Stomach (tissue), 19 donors: ENCODE measurements at places on chromosomes 5 and 9. TPM values are rescaled to one million over a fixed set of nuclear protein-coding genes. Genes with fewer than 3 reads are reported as not detected.
A peak's percentile ranks its signal among the peaks of the same experiment; 100 is the strongest.

FGFR4 gene
- 4.1 TPM for total RNA-seq

DNA sequence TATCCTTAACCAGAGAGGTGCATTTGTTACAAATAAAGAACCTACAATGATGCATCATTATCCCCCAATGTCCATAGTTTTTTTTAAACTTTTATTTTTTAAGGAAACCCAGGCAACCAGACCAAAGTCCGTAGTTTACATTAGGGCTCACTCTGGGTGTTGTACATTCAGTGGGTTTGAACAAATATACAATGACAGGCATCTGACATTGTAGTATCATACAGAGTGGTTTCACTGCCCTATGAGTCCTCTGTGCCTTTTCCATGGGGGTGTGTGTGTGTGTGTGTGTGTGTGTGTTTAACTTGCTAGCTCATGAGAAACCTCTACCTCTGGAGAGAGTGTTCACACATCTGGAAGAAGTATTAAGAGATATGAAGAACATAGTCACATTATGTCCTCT, 141.5 kb downstream of the KDM4C start:
- DNase-seq = no peak

GRCh38 chr5:154485850-154486426, 7.9 kb upstream of the HAND1 start:
- no peak for DNase-seq

DNA sequence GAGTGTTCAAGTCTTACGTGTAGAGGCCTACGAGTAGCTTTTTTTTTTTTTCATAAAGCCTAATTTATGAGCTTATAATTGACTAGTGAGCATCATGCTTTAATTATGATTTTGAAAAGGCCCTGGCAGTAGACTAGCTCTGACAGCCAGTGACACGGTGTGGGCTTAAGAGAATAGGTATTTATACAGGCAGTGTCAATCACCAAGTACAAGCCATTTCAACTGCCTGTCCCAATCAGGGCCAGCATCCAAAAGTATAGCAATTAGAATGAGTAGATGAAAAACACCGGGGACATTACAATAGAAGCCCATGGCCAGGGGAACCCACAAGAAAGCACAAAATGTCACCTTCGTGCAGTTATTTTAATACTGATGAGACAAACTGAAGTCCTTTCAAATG, 552.8 kb downstream of the CAAP1 start:
- no peak for DNase-seq

MYMK gene
- total RNA-seq = not detected

DNA sequence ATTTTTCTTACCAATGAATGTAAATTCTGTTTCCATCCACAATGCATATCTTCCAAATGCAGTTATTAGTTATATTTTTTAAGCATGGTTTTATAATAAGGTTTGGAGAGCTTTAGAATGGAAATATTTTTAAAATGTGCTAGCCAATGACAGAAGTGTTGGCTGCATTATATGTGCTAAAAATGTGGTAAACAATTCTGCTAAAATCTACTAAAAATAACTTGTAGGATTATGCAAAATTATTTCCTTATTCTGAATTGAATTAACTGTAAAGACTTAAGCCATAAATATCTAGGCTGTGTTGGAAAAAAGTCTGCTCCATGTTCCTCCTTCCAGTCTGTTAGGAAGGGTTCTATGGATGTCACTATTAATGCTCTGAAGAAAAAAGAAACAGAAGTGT, 503.3 kb downstream of the PRR16 start:
- DNase-seq = no peak

PIP5KL1 gene
- total RNA-seq = 27.0 TPM

ACTBL2 gene
- total RNA-seq = not detected

GRCh38 chr5:6757414-6757969, 44.3 kb downstream of the TENT4A start:
- no peak for DNase-seq

DNA sequence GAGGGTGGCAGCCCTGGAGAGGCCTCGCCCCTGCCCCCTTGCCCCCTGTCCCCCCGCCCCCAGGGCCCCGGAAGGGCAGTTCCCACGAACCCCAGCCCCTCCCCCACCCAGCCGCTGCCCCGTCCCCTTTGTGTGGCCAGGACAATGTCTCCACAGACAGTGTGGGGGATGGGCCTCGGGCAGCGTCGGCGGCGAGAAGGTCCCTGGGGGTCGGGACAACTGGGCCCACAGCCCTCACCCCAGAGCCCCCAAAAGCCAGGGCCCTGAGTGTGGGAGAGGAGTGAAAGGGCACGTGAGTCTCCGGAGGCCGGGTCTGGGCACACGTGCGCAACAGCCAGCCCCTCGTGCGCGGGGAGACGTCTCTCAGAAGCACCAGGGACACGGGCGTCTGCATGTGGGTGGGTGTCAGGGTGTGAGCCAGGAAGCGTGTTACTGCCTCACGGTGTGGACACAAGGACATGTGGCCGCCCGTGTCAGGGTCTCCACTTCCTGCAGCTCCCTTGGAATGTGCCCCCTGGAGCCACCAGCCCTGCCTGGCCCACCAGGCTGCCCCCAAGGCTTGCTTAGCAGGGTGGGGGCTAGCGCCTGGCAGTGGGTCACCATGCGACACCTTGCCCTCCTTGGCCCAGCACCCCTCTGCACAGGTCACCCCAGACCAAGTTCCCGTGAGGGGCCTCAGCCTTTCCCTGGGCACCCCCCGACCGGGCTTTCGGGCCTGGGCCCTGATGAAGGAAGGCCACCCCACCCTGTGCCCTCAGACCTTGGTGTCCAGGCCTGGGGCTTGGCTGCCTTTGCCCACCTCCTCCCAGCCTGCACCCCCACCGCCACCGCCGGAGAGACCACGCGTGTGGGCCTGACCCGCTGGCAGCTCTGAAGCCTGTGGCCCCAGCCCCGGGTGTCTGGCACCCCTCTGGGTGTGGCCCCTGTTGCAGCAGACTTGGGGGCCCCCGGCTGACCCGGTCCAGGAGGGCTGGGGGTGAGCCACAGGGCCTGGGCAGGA, 12.8 kb upstream of the NRARP start:
- no peak for DNase-seq

DNA sequence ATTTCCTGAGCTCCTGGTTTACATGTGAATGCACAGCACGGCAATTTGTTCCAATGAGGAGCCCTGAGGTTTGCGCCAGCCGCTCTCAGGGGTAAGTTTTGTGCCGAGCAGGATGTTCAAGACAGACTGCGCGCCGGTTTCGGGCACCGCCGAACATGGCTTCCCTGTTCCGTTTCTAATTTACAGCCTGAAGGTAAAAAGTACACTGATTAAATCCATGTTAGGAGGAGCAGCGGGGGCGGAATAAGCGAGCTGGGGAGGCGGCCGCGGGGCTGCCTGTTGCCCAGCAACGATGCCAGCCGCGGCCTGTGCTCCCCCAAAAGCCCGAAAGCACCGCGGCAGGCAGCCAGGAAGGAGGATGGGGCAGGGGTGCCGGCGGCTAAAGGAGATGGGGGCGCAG, 6.4 kb downstream of the SOWAHA start:
- peak; percentile 51 for DNase-seq

NCS1 gene
- total RNA-seq = 16.7 TPM

GRCh38 chr9:102355982-102356381, 617.5 kb upstream of the GRIN3A start:
- DNase-seq = no peak

- no peak for DNase-seq
Observed at GRCh38 chr5:171250738-171251137, 58.3 kb upstream of the TLX3 start.

GRCh38 chr9:95626885-95627558, 110.3 kb upstream of the PTCH1 start:
- DNase-seq = no peak

DNA sequence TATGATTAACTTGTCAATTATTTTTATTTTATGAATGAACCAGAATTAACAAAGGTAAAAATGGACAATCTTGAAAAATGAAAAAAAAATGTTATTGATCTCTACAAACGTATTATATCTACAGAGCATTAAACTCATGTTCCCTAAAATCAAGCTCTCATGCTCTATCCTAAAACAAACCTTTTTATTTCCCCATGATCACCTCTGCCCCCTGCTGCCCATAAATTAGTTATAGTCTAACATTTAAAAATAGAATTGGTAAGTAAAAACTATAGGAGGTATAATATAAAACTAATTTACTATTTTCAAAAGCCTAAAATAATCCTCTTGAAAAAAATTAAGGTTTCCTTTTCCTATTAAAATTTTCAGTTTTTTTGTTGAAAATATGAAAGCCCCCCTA, 168.0 kb upstream of the POU5F2 start:
- no peak for DNase-seq

- DNase-seq = no peak
Observed at GRCh38 chr5:103473725-103474124, 88.9 kb downstream of the NUDT12 start.

DNA sequence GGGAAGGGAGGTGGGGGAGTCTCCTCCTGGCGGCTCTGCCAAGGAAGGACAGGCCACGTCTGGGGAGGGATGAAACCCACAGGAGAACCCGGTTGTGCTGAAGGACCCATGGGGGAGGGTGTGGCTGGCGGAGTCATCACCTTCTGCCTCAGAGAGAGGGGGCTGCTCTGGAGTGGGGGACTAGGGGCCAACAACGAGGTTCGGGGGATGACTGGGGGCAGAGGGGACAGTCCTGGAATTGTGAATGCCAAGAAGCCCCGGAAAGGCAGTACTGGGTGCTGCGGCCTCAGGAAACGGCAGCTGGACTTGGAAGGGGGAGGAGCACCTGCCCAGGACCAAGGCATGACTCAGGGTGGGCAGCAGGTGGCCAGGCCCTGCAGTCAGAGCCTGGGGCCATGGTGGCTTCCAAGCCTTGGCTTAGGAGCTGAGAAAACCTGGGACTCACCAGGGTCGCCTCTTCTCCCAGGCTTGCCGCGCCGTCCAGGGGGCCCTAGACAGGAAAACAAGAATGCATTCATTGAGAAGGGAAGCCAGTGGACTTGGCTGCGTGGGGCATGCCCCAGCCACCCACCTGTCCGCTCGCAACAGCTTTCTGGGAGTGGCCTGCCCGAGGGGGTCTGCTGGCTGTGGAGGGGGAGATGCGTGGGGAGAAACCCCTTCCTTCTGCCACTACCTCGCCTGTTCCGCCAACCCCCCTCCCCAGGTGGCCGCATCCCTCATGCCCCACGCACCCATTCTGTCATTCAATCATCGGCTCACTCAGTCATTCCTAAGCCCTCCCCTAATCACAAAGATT, 74.0 kb upstream of the PHYKPL start:
- no peak for DNase-seq

CAMK4 gene
- 0.58 TPM for total RNA-seq

TLX3 gene
- total RNA-seq = not detected

DNA sequence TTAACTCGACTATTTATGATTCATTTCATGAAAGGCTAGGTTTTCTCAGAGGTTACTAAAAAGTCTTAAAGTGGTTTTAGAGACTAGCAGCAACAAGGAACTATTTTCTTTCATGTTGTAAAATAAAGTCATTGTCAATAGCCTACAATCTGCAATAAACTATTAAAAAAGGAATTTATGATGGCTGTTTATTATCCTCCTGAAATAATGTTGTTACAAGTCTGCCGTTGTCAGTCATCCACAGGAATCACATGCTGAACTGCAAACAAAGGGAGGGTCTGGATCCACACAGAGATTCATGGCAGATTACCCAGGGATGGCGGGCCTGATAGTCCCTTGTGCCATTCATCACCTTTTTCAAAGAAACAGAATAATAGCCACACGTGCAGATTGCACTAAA, 49.2 kb downstream of the TMEM174 start:
- DNase-seq = no peak

DNA sequence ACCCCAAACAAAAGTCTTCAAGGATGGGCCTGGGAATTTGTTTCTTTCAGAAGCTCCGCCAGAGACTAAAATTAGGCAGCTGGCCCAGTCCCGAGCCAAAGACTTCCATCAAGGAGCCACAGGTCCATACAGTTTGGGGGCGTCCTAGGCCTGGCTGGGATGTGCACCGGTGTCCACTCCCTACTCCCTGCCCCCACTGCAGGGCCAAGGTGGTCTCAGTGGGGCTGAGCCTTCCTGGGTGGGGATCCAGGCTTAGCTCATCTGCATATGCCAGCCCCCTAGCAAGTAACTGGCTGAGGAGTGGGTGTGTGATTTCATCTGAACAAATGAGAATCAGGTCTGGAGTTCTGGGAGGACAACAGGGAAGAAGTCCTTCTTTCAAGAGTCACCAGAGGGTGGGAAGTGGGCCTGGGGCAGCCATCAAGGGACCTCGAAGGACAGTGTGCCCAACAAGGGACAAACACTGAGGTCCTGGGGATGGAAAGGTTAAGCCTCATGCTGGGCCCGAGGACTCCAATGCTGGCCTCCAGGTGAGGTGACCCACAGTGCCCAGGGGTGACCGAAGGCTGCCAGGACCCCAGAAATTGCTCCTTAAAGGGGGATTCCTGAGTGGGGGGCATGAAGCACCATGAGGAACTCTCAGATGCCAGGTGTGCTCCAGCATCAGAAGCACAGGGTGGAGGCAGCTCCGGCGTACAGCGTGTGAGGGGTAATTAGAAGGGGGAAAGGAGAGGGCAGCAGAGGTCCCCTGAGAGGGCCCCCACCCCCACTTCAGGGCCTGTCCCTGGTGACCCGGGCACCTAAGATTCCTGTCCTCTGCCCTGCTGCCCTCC, 91.3 kb downstream of the ZNF354C start:
- DNase-seq = no peak

CHSY3 gene
- total RNA-seq = 6.1 TPM

DNA sequence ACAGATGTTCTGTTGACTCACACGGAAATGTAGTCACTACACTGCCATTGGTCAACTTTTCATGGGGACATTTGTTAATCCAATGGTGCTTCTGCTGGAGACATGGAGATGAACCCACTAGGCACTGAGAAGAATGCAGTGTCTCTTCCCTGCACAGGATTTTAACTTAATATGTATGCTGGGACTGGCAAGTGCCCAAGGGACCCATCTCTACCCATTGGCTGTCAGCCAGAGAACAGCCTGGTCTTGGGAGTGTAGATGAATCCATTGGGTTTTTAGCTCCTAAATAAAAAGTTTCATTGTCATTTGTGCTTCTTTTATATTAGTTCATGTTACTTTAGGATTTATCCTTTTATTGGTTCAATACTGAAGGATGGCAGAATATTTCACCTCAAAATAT, 195.8 kb upstream of the CDH6 start:
- DNase-seq = no peak

DNA sequence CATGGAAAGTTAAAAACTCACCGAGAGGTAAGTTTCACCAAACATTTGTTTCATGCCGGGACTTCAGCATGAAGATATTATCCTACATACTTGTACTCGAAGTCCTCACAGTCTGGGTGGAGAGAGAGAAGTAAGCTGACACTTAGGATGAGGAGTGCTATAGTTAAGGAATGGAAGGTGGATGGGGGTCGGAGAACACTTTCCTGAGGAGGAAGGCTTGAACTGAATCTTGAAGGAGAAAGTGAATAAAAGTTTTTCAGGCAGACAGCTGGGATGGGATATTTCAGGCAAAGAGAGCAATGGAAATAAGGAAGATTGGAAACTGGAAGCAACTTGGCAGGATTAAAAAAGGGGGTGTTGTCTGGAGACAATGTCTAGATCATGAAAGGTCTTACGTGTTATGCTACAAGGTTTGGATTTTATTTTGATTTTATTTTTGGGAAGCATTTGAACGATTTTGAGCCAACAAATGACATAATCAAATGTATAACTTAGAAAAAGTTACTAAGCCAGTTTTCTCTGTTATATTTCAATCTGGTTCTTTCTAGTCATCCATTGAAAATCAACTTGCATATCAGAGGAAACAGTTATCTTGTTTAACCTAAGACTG, 167.1 kb downstream of the PAM start:
- peak; percentile 19 for DNase-seq

SLC36A2 gene
- total RNA-seq = not detected
